ENCODE measurements at places on chromosomes 5 and 9.

- no peaks in the 10 kb centered on the region for H3K4me1 ChIP-seq
- H3K27me3 ChIP-seq, result no peaks in the 10 kb centered on the region
- H3K4me3 ChIP-seq, result no peak overlapping the region
- H3K36me3 ChIP-seq, result no peaks in the 10 kb centered on the region
These were observed 273.7 kb upstream of the PIK3R1 start for GRCh38 chr5:67941614-67942401.

- H3K36me3 ChIP-seq, result no peaks in the 10 kb centered on the region
- H3K27ac ChIP-seq, result no peak overlapping the region
- DNase-seq, result no peak
These were observed 34.0 kb downstream of the PTPN3 start for GRCh38 chr9:109463924-109464625.

DNA sequence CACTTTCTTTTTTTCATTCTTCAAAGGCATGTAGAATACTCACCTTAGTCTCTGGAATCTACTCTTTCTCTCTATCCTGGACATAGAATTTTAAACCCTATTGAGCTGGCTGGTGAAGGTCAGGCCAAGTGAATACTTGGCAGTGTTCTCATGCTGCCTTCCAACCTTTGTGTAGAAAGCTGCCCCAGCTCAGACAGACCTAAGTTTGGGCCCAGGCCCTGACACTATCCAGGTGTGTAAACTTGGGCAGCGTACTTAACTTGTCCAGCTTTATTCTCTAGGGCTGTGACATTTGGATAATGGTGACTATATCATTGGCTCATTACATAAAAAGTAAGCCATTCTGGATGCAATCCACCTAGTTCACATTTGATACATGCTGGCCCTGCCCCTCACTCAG lies 298.3 kb downstream of the IRX1 start:
- no peak overlapping the region for H3K27ac ChIP-seq
- H3K27me3 ChIP-seq, result no peaks in the 10 kb centered on the region
- no peak overlapping the region for H3K4me3 ChIP-seq
- DNase-seq, result no peak
- H3K4me1 ChIP-seq, result peaks cover 6% of the 10 kb centered on the region
- H3K36me3 ChIP-seq, result no peaks in the 10 kb centered on the region

- no peak overlapping the region for H3K27ac ChIP-seq
- H3K36me3 ChIP-seq, result no peaks in the 10 kb centered on the region
- H3K4me1 ChIP-seq, result no peaks in the 10 kb centered on the region
- H3K27me3 ChIP-seq, result no peaks in the 10 kb centered on the region
- no peak for DNase-seq
- H3K4me3 ChIP-seq, result no peak overlapping the region
These were observed 125.8 kb downstream of the BOD1 start for GRCh38 chr5:173490681-173491080.

DNA sequence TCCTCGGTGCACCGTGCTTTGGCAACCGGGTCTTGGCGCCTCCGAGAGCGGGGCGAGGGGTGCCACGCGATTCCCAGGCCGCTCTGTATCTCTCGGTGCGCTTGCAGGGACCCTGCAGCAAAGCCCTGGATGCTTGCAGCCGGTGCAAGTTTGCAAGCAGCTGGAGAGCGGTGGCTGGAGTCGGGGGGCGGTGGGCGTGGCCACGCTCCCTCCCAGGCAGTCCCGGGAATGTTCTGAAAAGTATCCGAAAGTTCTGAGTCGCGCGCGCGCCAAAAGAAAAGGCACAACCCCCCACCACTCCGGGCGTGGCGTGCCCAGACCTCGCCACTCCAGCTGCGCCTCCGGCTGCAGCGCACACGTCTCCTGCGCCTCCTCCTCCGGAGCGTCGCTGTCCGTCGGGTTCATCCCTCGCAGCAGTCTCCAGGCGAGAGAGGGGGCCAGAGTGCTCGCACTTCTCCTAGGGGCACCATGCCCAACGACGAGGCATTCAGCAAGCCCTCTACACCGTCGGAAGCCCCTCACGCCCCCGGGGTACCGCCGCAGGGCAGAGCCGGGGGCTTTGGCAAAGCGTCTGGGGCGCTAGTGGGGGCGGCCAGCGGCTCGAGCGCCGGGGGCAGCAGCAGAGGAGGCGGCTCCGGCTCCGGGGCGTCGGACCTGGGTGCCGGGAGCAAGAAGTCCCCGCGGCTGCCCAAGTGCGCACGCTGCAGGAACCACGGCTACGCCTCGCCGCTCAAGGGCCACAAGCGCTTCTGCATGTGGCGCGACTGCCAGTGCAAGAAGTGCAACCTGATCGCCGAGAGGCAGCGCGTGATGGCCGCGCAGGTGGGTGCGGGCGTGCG lies at the start of gene DMRT1:
Gene DMRT1, plus strand, starts transcription at position 327 of the 839 bp plus-strand sequence. Its CDS starts 142 bp downstream, at position 469.
- H3K36me3 ChIP-seq, result no peaks in the 10 kb centered on the region
- H3K27ac ChIP-seq, result no peak within 1 kb of the TSS
- peaks cover 27% of the 10 kb centered on the region for H3K27me3 ChIP-seq
- DNase-seq, result peak; percentile 51
- H3K4me3 ChIP-seq, result no peak within 1 kb of the TSS

- no peaks in the 10 kb centered on the region for H3K4me1 ChIP-seq
- no peak for DNase-seq
- no peak overlapping the region for H3K4me3 ChIP-seq
- H3K36me3 ChIP-seq, result no peaks in the 10 kb centered on the region
These were observed 2.8 kb upstream of the NEURL1B start for GRCh38 chr5:172638209-172638768.

GRCh38 chr9:5834214-5834613 lies 1.3 kb upstream of the ERMP1 start:
- no peaks in the 10 kb centered on the region for H3K27me3 ChIP-seq
- no peak overlapping the region for H3K27ac ChIP-seq
- no peaks in the 10 kb centered on the region for H3K36me3 ChIP-seq
- H3K4me1 ChIP-seq, result peaks cover 2% of the 10 kb centered on the region
- DNase-seq, result no peak

GRCh38 chr5:140344683-140345423 lies 1.6 kb downstream of the HBEGF start:
- DNase-seq, result peak; percentile 67
- no peak overlapping the region for H3K4me3 ChIP-seq
- H3K4me1 ChIP-seq, result peaks cover 3% of the 10 kb centered on the region
- H3K27me3 ChIP-seq, result no peaks in the 10 kb centered on the region
- H3K36me3 ChIP-seq, result no peaks in the 10 kb centered on the region

GRCh38 chr5:169024421-169024820 lies 276.5 kb downstream of the SLIT3 start:
- H3K27me3 ChIP-seq, result no peaks in the 10 kb centered on the region
- no peak overlapping the region for H3K27ac ChIP-seq
- H3K4me1 ChIP-seq, result no peaks in the 10 kb centered on the region
- no peak overlapping the region for H3K4me3 ChIP-seq
- DNase-seq, result no peak

Data from mesendoderm (in vitro differentiated cells).